Testis (tissue), 5 donors: ENCODE measurements at places on chromosomes 1 and 21. TPM values are rescaled to one million over a fixed set of nuclear protein-coding genes. Genes with fewer than 3 reads are reported as not detected.
A peak's percentile ranks its signal among the peaks of the same experiment; 100 is the strongest.

TDRD5 gene
- 52.2 TPM for polyA plus RNA-seq

GRCh38 chr1:150249936-150250335, 7.6 kb upstream of the CA14 start:
- DNase-seq, result no peak

KRTAP13-1 gene
- polyA plus RNA-seq, result not detected

DNA sequence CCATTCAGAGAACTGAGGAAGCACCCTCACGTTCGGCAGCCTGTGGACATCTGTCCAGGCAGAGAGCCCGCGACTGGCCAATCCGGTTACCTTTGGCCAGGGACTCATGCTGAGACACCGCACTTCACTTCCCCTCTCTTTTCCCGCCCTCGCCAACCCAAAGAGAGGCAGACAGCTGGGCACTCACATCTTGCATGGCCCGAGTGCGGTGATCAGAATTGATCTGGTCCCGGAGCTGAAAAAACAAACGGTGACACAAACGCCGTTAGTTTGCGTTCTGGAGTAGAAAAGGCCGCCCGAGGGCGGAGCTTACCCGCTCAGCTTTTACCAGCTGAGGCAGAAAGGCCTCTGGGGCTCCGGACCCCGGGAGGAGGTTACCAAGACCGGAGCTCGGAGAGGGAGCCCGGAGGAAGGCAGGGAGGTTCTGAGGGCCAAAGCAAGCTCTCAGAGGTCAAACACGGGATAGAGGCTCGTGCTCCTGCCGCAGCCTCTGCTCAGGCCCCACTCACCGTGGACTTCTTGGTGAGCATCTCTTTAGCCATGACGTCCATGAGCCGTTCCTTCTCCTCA, 376 bp downstream of the SF3A3 start:
- no peak for DNase-seq

GPR52 gene
- not detected for polyA plus RNA-seq

GRCh38 chr1:1082776-1083415, 8.8 kb upstream of the RNF223 start:
- peak; percentile 12 for DNase-seq

FAM110D gene
- polyA plus RNA-seq, result 1.3 TPM
